Osteoblast (primary cell): ENCODE measurements at places on chromosomes 6 and 20. TPM values are rescaled to one million over a fixed set of nuclear protein-coding genes. Genes with fewer than 3 reads are reported as not detected.

GRIK2 gene
- total RNA-seq, result 0.29 and 0.72 TPM in 2 replicates

VSX1 gene
- not detected in 2 replicates for total RNA-seq

- peaks cover 3% of the 10 kb centered on the region for H3K4me1 ChIP-seq
- H3K27ac ChIP-seq, result no peak overlapping the region
- no peak for DNase-seq
- H3K4me3 ChIP-seq, result no peak overlapping the region
- H3K36me3 ChIP-seq, result no peaks in the 10 kb centered on the region
Observed at GRCh38 chr20:20524756-20525155, 156.9 kb downstream of the INSM1 start.

DNA sequence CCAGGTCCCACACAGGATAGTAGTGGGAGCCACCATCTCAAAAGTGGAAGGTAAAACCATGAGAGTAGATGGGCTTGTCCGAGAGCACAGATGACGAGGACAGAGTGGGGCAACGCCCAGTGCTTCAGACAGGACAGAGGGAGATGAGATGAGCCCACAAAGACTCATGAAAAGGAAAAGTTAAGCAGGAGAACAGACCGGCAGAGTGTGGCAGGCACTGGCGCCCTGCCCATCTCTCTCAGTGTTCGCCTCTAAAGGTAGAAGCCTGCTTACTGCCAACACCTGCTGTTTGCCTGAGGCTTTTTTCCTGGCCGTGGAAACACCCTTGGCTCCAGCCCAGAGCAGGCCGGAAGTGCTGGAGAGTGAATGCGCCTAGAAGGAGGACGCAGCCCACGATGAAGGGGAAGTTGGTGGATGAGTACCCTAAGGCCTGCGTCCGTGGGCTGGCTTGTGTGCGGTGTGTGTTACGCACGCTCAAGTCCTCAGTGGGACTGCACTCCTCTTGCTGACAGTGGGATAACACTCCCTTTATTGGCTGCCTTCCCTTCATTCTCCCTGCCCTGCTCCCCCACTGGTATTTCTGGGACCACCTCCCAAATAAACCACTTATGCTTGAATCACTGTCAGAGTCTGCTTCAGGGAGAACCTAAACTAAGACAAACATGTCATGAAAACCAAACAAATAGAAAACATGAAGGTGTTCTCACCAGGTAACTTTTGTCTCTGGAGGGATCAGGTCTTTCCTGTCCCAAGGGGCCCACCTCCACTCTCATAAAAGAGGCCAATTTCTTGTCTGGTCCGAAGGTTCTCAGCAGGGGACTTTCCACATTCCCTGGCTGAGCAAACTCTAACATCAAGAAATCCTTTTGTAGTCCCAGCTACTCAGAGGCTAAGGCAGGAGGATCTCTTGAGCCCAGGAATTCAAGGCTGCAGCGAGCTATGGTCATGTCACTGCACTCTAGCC, 9.1 kb upstream of the FOXP4 start:
- H3K4me1 ChIP-seq, result peaks cover 5% of the 10 kb centered on the region
- H3K36me3 ChIP-seq, result no peaks in the 10 kb centered on the region
- no peaks in the 10 kb centered on the region for H3K27me3 ChIP-seq

DNA sequence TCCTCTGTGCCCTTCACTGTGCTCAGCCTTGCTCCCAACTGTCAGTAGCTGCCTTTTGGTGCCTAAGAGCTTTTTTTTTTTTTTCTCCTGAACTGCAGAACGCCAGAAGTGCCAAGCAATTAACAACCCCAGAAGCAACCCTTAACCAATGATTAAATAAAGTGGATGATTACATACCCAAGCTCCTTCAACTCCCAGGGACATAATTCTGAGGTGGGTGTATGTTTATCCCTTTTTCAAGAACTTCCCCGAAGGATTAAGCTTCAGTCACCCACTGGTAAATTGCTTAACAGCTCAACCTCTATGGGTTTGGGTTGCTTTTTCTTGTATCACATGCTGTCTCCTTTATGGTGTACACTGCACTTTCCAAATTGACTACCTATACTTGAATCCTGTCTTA, 41.1 kb downstream of the KLHL31 start:
- no peak overlapping the region for H3K27ac ChIP-seq
- no peaks in the 10 kb centered on the region for H3K36me3 ChIP-seq
- H3K27me3 ChIP-seq, result peaks cover 4% of the 10 kb centered on the region
- no peak for DNase-seq

GRCh38 chr20:59485576-59486454, 118.5 kb upstream of the PHACTR3 start:
- no peak for DNase-seq
- H3K27ac ChIP-seq, result no peak overlapping the region
- no peaks in the 10 kb centered on the region for H3K4me1 ChIP-seq
- no peak overlapping the region for H3K4me3 ChIP-seq

DNA sequence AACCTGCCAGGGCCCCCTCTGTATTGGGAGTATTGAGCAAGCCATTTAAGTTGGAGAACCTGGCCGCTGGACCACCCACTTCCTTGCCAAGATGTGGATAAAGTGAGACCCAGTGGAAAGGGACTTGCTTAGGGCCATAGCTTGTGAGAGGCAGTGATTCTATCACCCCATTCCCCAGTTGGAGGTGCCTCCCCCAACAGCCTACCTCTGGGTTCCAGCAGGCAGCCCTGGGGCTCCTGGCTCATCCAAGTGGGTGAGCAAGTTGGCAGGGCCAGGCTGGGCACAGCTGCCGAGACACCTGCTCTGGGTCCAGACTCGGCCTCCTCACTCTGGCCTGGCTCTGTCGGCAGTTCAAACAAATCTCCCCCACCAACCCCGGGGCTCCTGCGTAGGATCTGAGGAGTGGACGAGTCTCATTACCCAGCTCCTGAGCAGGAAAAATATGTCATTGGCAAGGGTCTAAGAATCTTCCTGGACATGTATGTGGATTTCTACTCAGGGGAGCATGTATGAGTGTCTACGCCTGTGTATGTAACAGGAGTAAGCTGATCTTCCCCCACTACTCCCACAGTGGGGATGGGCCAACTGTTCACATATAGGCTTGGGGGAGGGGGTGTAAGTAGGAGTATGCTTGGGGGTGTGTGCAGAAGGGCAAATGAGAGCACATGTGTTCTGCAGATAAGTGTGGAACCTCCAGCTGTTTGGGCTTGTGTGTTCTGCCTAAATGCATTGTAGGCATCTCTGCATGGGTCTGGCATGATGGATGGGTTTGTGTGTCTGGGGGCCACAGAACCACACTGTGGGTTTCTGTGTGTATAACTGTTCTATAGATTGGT, 1.9 kb downstream of the ID1 start:
- DNase-seq, result peak; percentile 94
- peaks cover 53% of the 10 kb centered on the region for H3K4me1 ChIP-seq
- peak overlapping the region; percentile 98 for H3K27ac ChIP-seq
- H3K4me3 ChIP-seq, result peak overlapping the region; percentile 97
- peaks cover 9% of the 10 kb centered on the region for H3K36me3 ChIP-seq
- H3K27me3 ChIP-seq, result no peaks in the 10 kb centered on the region

GRCh38 chr6:160035693-160036330, 66.9 kb downstream of the IGF2R start:
- no peaks in the 10 kb centered on the region for H3K27me3 ChIP-seq
- H3K27ac ChIP-seq, result peak overlapping the region; percentile 89
- H3K36me3 ChIP-seq, result peaks cover 47% of the 10 kb centered on the region
- DNase-seq, result no peak
- no peak overlapping the region for H3K4me3 ChIP-seq

- no peak overlapping the region for H3K27ac ChIP-seq
- peaks cover 6% of the 10 kb centered on the region for H3K4me1 ChIP-seq
- H3K36me3 ChIP-seq, result no peaks in the 10 kb centered on the region
- no peak overlapping the region for H3K4me3 ChIP-seq
- H3K27me3 ChIP-seq, result no peaks in the 10 kb centered on the region
Observed at GRCh38 chr6:109082188-109082577, 12.5 kb downstream of the SESN1 start.

DNA sequence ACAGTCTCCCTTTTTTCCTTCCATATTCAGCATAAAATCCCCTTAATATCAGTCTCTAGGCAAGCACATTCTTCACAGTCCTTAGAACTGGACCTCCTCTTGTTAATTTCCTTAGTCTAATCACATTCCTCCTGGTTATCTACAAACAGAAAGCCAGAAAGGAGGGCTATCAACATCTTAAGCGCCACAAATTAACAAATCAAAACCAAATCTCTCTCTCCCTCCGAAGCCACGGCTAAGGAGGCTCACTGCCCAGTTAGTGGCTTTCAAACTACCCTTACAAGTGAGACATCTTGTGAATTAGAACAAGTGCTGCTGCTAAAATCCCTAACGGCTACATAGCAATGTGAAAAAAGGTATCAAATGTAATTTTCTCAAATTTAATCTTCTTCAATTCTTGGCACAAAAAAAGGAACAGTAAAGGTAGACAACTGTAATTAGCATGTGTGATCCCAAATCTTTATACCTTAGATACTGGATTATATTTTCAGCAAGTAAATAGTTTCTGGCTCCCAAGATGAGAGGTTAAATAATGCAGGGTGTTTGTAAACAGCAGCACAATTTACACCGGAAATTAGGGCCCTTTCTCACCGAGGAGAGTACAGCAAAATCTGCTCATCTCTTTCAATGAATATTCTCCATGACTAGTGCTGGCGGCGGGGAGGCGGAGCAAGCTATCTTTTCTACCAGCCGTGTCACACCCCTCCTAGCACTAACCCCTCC, 1.4 kb upstream of the TRIM39 start:
- H3K27me3 ChIP-seq, result no peaks in the 10 kb centered on the region
- peaks cover 43% of the 10 kb centered on the region for H3K4me1 ChIP-seq
- H3K4me3 ChIP-seq, result peak overlapping the region; percentile 99
- H3K27ac ChIP-seq, result peak overlapping the region; percentile 98
